Stimulated activated CD4-positive, alpha-beta T cell treated with anti-CD3 and anti-CD28 coated beads, Interleukin-1b, Interleukin-23, amount 100 ng/mL, for 1 hour (primary cell): ENCODE measurements at places on chromosomes 2 and 18.

DNA sequence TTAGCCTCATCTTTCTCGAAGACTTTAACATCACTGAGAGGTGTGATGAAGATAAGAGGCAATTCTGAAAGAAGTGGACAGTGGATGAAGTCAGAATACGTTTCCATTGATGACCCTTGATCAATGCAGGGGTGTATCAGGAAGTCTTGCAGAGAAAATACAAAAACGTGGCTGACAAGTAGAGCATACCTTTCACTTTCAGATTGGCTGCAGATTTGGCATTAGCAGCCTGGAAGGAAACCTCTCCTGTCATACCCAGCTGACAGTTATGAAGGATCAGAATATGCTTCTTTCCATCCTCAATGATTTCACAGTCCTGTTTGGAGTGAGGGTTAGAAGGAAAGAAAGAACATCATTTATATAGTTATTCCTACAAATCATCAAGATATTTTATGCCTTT is 152.5 kb downstream of the PLEKHA3 start:
- no peak for DNase-seq

GRCh38 chr2:118255301-118255700 is 167.0 kb downstream of the INSIG2 start:
- no peak for DNase-seq

DNA sequence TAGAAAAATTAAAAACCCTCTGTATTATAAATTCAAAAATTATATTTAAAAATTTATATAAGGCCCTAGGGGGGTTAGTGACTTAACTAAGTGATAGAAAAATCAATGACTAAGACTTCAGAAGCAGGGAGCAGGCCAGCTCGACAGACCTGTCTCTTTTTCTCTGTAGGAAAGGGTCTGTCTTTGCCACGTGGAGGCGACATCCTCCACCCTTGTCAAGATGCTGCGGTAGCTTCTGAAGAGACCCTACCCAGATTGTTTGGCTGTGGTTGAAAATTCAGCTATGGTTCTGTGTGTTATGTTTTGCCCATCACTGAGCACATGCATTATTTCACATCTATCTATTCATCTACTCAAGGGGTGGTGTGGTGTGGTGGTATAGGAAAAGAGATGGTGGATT is 8.2 kb upstream of the SLC4A3 start:
- no peak for DNase-seq

DNA sequence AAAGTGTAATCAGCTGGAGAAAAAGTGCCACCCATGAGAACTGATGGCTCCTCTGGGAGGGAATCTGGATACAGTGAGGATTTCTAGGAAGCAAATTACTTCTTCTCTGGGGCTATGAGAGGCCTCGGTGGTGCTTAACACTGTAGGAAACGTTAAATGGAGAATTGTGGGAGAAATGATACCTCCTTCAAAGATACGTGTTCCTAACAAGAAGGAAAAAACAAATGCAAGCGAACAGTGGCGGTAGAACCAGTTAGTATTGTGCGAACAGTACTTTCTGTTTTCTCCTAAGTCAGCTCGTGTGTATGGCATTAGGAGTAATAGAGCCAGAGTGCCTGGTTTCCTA is 587 bp upstream of the MTIF2 start:
- no peak for DNase-seq
